ENCODE measurements at places on chromosomes 3 and 15.

- no peak for DNase-seq
Observed at GRCh38 chr3:194905696-194906095, 220.0 kb downstream of the FAM43A start.

DNA sequence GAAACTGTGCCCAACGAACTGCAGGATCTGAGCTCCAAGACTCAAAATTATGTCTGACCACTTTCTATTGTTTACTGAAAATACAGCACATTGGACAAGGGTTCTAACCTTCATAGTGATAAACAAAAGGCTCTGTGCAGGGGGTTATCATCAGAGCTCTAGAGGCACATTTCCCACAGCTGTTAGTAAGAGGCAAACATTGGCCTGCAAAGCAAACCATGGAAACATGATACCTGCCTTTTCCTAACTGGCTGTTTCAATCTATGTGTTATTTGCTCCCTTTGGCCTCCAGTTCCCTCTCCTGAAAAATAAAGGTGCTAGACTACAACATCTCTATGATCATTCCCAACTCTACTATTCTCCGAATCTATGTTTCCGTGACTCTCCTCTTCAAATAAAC, 159.7 kb upstream of the ARHGEF26 start:
- peak; percentile 81 for DNase-seq

DNA sequence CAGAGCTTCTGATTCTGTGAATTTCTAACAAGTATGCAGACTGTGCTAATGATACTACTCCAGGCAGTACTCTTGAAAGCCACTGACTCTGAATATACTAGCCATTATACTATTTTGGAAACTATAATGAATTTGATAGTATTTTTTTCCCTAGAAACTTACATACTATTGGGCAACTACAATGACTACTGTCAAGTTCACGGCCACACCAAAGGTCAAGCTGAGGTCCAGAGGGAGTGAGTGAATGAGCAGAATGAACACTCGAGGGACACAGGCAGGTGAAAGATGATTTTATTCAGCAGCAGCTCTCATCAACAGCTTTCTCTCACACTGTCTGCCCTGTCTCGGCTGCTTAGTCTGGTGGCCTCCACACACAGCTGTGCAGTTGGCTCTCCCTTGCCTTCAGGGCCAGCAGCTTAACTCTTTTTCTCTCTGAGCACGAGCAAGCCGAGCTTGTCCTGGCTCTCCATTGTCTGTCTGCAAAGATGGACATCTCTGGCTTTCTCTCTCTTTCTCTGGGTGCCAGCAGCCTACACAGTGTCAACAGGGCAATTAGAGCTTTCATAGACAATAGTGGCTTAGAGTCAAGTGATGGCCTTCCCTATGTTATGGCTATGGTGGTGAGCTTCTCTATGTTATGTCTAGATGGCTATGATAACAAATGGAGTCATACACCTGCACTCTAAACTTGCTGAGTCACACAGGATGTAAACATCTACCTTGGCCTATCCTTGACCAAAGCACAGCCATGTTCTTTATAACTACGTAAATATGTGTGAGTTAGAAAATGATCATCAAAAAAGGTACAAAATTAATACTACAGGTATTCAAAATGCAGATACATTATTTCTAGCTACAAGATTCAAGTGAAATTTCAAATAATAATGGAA, 362.4 kb downstream of the CGGBP1 start:
- DNase-seq, result no peak

- DNase-seq, result no peak
Observed at GRCh38 chr3:161925749-161926360, 429.2 kb downstream of the OTOL1 start.

DNA sequence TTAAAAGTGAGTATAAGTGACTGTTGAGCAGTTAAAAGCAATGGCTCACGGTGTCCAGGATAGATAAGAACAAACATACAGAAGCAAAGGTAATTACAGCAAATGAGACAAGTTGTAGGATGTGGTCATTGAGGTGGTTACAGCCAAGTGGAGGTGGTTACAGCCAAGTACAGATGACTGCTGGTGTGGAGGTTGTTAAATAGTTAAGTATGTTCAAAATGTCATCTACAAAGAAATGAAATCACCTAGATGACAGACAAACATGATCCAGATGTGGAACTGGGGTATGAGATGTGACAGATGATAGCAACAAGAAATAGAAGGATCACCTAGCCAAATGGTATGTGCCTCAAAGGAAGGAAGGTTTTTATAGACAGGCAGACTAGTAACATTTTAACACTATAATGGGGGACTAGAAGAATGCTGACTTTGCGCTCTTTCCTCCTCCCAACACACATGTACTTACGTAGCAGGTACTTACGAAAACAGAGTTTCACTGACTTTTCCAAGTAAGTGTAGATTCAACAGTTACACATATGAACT, 6.8 kb upstream of the ANKRD28 start:
- DNase-seq, result no peak

GRCh38 chr3:63857311-63857710, 6.3 kb downstream of the THOC7 start:
- DNase-seq, result no peak

- DNase-seq, result peak; percentile 86
Observed at GRCh38 chr3:181700168-181701087, 11.3 kb upstream of the SOX2 start.

DNA sequence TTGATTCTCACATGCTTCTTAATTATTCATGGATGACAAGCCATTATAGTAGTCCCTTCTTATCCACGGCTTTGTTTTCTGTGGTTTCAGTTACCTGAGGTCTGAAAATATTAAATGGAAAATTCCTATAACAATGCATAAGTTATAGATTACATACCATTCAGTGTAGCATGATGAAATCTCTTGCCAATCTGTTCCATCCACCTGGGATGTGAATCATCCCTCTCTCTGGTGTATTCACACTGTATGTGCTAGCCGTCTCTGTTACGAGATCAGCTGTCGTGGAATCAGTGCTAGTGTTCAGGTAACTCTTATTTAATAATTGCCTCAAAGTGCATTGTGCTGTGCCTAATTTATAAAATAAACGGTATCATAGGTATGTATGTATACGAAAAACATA, 5.2 kb downstream of the WDR5B start:
- peak; percentile 63 for DNase-seq

DNA sequence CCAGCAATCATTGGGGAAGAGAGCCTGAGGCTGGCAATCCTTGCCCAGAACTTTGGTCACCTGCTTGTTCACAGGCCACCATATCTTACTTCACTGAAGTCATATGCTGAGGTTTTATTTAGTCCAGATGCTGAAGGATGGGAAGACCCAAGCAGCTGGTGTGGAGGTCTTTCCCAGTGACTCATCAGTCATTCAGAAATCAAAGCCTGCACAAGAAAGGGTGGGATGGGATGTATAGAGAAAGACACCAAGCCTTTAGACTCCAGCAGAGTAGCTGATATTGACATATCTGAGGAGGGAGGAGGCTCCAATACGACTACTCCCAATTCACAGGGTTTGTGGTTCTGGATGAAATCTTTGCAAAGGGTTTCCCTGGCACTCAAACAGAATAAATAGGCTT, 13.0 kb upstream of the PHLDB2 start:
- DNase-seq, result no peak

GRCh38 chr15:63522225-63522578, 17.8 kb downstream of the USP3 start:
- no peak for DNase-seq

- DNase-seq, result no peak
Observed at GRCh38 chr3:152398495-152398894, 129.8 kb downstream of the MBNL1 start.

DNA sequence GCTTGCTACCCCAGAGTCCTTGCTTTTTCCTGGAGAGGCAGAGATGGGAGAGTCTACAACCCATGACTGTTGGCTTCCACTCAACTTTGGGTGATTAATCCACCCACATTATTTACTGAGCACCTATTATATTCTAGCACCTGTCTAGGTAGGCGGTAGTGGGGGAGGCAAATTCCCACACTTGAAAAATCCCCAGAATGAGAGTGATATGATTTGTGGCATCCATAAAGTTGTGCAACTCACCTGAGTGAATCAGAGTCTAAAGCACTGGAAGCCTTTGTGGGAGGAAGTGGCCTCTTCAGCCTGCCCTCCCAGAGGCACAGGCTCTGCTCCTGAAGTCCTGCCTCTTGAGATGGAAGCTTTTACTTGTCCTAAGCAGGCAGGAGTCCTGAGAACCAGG, 40.4 kb upstream of the CTNNB1 start:
- no peak for DNase-seq

DNA sequence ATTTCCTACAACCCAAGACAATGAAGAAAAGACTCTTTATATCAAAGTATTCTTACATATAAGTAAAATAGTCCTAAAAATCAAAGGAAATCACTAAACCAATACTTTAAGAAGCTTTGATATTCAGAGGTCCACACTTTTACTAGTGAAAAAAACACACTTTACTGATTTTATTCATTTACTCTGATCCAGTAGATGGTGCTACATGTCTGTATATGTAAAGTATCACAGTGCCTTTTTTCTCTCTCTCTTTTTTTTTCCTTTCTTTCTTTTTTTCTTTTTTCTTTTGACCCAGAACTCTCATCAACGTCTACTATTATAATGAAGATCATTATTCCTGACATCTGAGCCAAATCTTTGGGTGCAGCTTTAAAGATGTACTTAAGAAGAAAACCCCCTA, 10.8 kb upstream of the CCDC39 start:
- DNase-seq, result no peak

DNA sequence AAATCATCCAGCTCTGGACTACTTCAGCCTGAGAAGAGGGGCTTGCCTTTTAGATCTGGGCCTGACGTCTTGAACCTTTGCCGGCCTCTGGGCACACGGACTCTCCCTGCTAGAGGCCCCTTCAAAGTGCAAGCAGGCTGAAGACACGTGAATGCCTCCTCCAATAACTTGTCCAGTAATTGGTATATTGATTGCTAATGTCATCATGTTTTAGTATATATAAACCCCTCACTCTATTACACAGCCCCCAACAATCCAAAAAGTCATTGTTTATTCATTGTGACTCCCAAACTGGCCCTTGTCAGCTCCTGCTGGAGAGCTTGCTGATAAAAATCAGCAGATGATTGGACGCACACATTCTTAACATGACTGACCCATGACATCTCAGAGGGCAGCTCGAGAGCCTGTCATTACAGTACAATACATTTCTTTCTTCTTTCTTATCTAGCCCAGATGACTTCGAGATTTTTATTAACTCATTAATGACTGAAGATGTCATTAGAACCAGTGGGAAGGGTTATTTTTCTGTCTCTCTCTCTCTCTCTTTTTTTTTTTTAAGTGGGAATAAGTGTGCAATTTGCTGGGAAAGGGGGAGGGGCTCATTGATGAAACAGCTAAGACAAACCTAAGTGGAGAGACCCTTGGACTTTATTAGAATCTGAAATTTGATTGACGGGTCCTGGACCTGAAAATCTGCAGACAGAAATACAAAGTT, 65.5 kb upstream of the NR2F2 start:
- peak; percentile 89 for DNase-seq

DNA sequence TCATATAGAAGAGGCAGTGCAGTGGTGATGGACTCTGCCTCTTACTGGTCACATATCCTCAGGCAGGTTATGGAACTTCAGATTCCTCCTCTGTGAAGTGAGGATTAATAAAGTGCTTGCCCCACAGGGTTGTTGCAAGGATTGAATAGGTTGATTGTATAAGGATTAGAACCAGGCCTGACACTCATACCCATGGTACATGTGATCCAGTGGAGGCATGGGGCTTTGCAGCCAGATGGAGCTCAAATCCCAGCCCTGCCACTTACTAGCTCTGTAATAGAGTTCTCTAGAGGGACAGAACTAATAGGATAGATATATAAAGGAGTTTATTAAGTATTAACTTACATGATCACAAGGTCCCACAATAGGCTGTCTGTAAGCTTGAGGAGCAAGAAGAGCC, 184.6 kb upstream of the EIF1B start:
- DNase-seq, result no peak

- DNase-seq, result no peak
Observed at GRCh38 chr3:62103531-62103930, 269.8 kb downstream of the FEZF2 start.

DNA sequence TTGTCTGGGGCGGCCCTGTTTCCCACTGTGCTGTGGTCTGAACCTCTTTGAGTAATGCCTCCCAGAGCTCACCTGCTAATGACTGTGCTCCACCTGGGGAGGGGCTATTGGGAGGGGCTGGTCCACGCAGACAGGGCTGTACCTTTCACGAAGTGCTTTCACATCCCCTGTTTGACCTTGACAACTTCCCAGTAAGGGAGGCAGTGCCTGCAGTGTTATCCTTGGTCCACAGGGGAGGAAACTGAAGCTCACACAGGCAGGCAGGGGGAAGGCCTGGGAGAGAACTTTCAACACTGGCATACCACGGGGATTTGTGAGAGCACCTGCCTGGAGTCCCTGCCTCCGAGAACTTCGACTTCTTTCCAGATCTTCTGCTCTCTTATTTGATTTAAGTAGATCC, 91.2 kb downstream of the CACNA1D start:
- DNase-seq, result peak; percentile 21

DNA sequence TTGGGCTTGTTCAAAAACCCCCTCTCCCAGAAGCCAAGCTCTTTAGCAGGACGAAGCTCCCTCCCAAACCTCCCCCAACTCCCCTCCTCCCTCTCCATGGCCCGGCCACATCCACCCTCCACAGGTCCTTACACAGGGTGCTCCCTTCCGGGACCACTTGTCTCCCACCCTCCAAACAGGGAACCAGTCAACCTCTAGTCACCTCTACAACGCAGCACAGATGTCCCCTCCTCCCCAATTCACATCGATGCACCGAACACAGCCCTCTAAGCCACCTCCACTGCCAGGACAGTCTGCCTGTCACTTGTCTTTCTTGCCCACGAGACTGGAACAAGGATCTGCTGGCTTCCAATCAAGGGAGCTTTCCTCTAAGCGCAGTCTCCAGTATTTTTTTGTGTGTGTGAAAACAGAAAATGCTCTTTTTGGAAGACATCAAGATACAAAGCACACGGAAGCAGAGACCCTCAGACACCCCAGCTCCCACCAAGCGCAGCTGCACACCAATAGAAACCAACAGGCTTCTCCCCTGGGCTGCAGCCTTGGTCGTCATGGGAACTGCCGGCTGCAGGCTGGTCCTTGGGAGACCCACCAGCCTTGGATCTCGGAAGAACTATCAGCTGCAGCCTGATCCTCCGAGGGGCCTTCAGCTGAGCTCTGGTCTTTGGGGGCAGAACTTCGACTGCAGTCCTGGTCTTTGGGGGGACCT, 26.5 kb downstream of the IQSEC1 start:
- DNase-seq, result no peak

GRCh38 chr3:74390121-74390877, 224.2 kb downstream of the CNTN3 start:
- peak; percentile 13 for DNase-seq

DNA sequence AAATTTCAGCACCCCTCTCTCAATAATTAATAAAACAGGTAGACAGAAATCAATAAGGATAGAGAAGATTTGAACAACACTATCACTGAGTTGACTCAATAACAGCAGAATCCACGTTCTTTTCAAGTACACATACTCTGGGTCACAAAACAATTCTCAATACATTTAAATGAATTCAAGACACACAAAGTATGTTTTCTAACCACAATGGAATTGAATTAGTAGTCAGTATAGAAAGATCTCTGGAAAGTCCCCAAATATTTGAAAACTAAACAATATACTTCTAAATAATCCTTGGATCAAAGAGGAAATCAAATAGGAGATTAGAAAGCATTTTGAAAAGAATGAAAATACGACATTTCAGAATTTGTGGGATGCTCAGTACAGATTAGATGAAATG, 40.0 kb downstream of the TKT start:
- no peak for DNase-seq

- no peak for DNase-seq
Observed at GRCh38 chr3:77682162-77682561, 642.3 kb downstream of the ROBO2 start.
